Stimulated activated CD8-positive, alpha-beta memory T cell treated with anti-CD3 and anti-CD28 coated beads, Interleukin-15, amount 100 ng/mL, for 48 hours (primary cell): ENCODE measurements at places on chromosomes 12 and 14.

- DNase-seq = no peak
Measured at GRCh38 chr12:105331805-105332251, 1.3 kb downstream of the C12orf75 start.

- DNase-seq = no peak
Measured at GRCh38 chr12:29676676-29677075, 107.1 kb downstream of the TMTC1 start.

GRCh38 chr14:95226801-95227200 is 69.5 kb upstream of the DICER1 start:
- DNase-seq = no peak

DNA sequence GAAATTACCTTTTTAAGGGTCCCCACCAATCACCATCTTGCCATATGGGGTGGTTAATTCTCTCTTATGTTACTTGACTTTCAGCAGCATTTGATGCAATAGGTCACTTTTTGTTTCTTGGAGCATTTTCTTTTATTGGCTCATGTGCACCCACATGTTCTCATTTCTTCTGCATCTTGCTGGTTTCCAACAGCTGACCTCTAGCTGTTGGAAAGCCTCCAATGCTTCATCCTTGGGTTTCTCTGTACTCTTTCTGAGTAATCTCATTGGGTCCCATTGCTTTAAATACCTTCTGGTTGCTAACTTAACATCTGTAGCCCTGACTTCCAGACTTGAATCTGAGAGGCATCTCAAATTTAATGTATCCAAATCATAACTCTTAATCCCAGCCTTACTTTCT is 116.8 kb downstream of the CRADD start:
- no peak for DNase-seq

DNA sequence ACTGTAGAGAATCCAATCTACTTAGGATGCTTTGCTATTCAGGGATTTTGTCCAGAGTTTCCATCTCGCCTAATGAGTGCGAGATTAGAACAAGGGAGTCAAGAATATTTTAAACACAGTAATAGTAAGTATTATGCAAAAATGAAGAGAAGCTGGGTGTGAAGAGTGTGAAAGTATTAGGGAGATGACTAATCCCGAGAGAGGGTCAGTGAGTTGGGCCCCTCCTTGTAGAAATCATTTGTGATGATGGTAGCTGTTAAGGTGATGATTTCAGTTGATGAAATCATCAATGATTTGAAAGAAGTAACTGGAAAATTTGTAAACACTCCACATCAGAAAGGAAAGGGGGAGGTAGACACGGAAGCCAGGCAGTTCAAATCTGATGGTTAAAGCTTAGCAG is 478.9 kb upstream of the MGAT4C start:
- no peak for DNase-seq

- DNase-seq = no peak
Measured at GRCh38 chr14:20631023-20631879, 10.2 kb downstream of the OR6S1 start.

- no peak for DNase-seq
Measured at GRCh38 chr12:5307065-5307464, 124.8 kb upstream of the NTF3 start.

GRCh38 chr12:92324849-92325500 is 179.3 kb upstream of the BTG1 start:
- no peak for DNase-seq

DNA sequence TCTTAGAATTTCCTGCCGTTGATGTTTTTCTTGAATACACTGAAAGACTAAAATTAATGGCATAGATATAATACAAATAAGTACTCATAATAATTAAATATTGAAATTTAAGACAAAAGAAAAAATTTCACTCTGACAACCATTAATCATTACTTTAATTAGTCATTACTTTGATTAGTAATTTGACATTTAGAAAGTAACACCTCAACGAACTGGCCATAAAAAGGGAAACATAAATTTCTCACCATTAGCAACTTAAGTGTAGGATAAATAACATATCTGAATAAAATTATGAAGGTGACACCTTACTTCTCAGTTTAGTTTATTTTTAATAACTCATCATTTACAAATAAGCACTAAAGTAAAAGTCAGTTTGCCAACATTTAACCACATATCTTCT is 17.5 kb downstream of the MAGOHB start:
- DNase-seq = no peak

DNA sequence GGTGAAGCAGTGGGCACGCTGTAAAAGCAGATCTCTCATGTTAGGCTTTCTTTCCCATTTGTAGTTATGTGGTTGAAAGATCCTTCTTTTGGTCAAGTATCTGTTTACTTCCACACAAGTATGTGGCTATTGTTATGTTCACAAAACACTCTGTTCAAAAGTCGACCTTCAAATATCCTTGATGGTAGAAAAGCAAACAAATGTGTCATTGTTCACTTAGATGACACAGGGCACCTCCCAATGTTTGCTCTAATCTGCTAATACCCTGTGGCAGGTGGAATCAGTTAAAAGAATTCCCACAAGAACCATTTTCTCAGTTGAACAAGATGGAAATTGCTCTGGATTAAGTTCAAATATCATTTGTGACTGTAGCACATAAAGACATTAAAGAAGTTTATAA is 43.6 kb upstream of the NAA30 start:
- DNase-seq = no peak

GRCh38 chr12:64673490-64674169 is 63.3 kb downstream of the RASSF3 start:
- no peak for DNase-seq

GRCh38 chr12:8819666-8819980 is 2.8 kb upstream of the A2ML1 start:
- DNase-seq = no peak

DNA sequence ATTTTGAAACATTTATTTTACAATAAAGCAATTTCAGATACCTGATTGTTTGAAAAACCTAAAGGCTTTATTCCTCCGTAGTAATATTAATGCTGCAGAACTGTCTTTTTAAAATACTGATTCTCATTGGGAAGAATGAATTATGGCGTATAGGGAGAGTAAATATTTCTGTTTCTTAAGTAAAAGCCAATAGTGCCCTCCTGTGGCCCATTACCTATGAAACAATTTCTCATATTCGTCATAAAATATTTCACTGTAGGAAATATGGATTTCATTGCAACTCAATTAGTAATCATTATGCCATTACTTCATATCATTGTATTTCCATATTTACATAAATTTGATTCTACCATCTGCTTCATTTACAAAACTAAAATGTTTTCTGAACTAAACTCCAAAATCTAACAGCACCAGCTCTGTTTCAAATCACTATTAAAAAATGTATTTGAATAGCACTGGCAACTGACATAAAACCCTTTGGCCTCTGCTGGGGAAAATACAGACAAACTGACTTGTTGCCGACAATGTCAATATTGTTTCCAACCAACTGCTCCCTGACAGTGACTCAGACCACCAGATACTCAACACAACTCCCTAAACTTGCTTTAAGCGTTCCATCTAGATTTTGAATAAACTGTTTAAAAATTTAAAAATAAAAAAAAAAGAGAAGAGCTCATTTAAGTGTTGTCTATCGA is 290.3 kb downstream of the NAV3 start:
- DNase-seq = no peak

GRCh38 chr14:64681796-64682710 is 22.2 kb upstream of the PLEKHG3 start:
- no peak for DNase-seq

DNA sequence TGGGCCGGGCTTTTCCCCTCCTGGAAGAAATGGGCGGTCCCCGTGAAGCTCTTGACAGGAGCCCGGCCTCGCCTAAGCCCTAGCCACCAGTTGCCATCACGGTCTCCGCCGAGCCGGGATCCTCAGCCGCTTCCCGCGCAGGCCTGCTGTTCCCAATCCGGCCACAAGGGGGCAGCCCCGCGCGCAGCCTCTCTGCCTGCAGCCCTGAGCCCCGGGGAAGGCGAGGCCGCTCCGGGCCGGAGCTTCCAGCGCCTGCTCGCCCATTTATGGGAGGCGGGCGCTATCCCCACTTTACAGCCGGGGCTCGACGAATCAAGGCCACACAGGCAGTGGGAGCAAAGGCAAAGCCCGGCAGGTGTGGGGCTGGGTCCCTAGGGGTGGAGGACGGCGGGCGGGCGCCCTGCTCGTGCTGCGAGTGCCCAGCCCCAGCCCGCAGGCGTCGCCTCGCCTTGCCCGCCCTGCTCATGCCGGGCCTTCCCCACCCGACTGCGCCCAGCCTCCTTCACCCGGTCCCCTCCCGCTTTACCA is 61.5 kb downstream of the LGMN start:
- peak; percentile 60 for DNase-seq

GRCh38 chr12:111846016-111846415 is 4.0 kb downstream of the MAPKAPK5 start:
- DNase-seq = no peak

DNA sequence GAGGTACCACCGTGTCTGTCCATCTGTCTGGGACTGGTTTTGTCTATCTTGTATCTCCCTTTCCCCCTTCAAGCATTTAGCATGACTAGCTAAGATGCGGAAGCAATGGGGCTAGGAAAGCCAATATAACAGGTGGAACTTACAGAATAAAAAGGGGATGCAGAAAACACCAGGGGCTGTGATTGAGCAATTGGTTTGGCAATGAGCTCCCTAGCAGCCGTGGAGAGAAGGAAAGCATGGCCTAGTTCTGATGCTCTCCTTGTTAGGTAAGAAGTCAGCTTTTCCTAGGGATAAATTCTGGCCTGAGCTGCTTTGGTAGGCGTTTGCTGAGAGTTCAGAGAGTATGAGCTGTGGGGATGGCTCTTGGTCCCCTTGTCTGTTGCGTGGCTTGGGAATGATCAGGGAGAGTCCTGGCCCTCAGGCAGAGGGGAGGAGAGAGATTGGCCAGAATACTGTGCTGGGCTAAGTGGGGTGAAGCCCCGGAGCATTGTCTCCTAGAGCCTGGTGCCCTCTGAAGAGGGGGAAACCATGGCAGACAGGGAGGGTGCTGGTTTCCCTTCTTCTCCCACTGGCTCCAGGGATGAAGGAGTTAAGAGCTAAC is 7.1 kb downstream of the SETD1B start:
- DNase-seq = no peak

DNA sequence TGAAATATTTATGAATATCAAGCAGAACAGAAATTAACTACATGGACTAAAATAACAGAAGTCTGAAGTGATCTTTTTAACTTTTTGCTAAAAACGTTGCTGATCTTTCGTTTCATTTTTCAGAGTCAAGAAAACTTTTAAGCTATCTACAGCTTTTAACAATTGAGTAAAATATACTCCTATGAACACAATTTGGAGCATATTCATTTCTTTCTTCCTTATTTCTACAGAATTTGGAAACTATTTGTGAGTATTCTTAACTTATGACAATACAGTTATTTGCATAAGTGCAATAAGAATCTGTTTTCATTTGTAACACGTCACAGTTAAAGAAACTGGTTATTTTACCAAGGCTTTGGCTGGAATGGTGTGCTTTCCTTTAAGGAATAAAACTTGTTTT is 21.0 kb upstream of the B4GALNT1 start:
- DNase-seq = no peak

DNA sequence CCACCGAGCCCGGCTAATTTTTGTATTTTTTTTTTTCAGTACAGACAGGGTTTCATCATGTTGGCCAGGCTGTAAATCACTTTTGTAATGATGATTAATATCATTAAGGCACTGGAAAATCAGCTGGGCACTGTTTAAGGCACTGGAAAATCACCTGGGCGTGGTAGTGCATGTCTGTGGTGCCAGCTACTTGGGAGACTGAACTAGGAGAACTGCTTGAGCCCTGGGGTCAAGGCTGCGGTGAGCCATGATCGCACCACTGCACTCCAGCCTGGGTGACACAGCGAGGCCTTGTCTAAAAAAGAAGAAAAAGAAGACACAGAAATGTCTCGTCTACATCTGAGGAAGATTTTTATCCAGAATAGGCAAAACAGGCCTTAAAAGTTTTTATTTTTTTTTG is 12.7 kb downstream of the SLC11A2 start:
- DNase-seq = no peak

- no peak for DNase-seq
Measured at GRCh38 chr12:107377596-107378385, 284.4 kb upstream of the CRY1 start.

DNA sequence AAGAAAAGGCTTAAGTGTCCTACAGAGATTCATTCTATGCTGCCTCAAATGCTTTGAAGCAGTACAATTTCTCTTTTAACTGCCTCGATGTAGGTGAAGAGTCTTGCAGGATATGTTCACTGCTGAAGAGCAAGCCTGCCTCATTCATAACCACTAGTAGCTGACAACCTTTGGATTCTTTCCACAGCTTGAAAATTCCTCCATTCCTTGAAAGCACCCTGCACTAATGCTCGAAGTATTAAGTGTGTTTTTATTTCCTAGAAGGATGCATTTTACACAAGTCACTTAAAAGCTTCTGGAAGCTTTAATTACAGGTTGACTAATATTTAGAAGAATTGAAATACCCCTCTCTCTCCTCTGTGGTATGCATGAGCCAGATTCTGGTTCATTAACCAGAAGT is 429.4 kb downstream of the DIO2 start:
- no peak for DNase-seq

- peak; percentile 23 for DNase-seq
Measured at GRCh38 chr12:130041983-130042812, 120.1 kb upstream of the FZD10 start.

DNA sequence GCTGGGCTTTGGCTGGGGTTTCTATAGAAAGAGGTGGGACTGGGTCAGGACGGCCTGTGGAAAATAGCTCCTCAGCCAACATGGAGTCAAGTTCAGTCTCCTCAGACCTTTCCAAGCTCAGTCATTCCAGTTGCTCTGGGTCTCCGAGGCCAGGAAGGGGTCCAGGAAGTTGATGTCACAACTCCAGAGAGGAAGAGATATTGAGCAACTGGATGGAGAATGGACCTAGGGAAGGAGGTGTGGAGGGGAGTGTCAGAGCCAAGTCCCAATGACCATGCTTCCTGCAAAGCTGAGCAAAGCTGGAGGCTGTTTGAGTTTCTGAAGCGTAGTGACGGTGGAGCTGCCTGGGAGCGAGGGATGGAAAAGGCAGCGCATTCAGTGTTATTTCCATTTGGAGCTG is 86.1 kb downstream of the SLC24A4 start:
- DNase-seq = no peak

DNA sequence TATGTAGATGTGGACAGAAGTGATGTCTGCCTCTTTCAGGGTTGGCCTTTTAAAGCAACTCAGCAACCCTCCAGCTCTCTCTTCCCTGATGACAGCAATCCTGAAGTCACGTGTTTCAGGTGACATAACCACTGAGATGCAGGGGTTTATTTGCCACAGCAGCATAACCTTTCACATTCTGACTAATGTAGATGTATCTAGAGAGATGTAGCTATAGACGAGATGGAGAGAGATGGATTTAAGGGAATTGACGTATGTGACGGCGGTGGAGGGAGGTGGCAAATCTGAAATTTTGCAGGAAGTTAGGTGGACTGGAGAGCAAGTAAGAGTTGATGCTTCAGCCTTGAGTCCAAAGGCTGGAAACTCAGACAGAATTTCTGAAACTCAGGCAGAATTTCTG is 126.0 kb downstream of the ZFP36L1 start:
- DNase-seq = no peak
